Dermis lymphatic vessel endothelial cell (primary cell): ENCODE measurements at places on chromosomes 16 and 17. TPM values are rescaled to one million over a fixed set of nuclear protein-coding genes. Genes with fewer than 3 reads are reported as not detected.

Gene TEX19
- total RNA-seq: not detected in 2 replicates

Gene ZG16B
- 0.09 TPM in 1 of 2 replicates, not detected in the other for total RNA-seq

Gene TK2
- total RNA-seq: 32.4 and 36.3 TPM in 2 replicates

Gene BCO1
- total RNA-seq: not detected in 2 replicates

Gene PPP1R1B
- total RNA-seq: not detected in 2 replicates

Gene SDR42E2
- 0.17 and 0.43 TPM in 2 replicates for total RNA-seq

Gene DNAH9
- not detected in 2 replicates for total RNA-seq

Gene TMIGD1
- total RNA-seq: not detected in 2 replicates

Gene PPP1R27
- total RNA-seq: not detected in 2 replicates

Gene MYH13
- total RNA-seq: not detected in 2 replicates

Gene CRYBA1
- total RNA-seq: not detected in 2 replicates

Gene P2RX5
- 0.11 and 0.17 TPM in 2 replicates for total RNA-seq

Gene GPR139
- total RNA-seq: not detected in 2 replicates

Gene PDILT
- total RNA-seq: not detected in 2 replicates

Gene FOXN1
- not detected in 2 replicates for total RNA-seq

Gene PTX4
- 0.11 and 0.17 TPM in 2 replicates for total RNA-seq

Gene MARF1
- total RNA-seq: 12.6 and 16.8 TPM in 2 replicates

Gene STH
- not detected in 2 replicates for total RNA-seq

Gene FKBP10
- 134 and 149 TPM in 2 replicates for total RNA-seq

Gene MAZ
- total RNA-seq: 102 and 129 TPM in 2 replicates

Gene NOTUM
- under 0.01 TPM in 1 of 2 replicates, not detected in the other for total RNA-seq

Gene SPATA32
- total RNA-seq: under 0.01 TPM in 1 of 2 replicates, not detected in the other

Gene SALL1
- total RNA-seq: 0.11 TPM in 1 of 2 replicates, not detected in the other

Gene TP53TG3F
- not detected in 2 replicates for total RNA-seq

Gene ENPP7
- not detected in 2 replicates for total RNA-seq

Gene RSPRY1
- total RNA-seq: 39.3 and 44.0 TPM in 2 replicates

Gene TMEM92
- total RNA-seq: 0.17 TPM in 1 of 2 replicates, not detected in the other

Gene MT3
- not detected in 2 replicates for total RNA-seq

Gene MILR1
- total RNA-seq: 0.52 and 0.76 TPM in 2 replicates

Gene MMP15
- 3.8 and 5.6 TPM in 2 replicates for total RNA-seq

Gene KRT33B
- not detected in 2 replicates for total RNA-seq

Gene NKD1
- under 0.01 TPM in 1 of 2 replicates, not detected in the other for total RNA-seq

Gene BCL6B
- total RNA-seq: 39.0 and 76.2 TPM in 2 replicates

Gene PIRT
- not detected in 2 replicates for total RNA-seq

Gene TVP23A
- total RNA-seq: not detected in 2 replicates

Gene SRP68
- 27.1 and 27.3 TPM in 2 replicates for total RNA-seq

Gene APOBR
- under 0.01 TPM in 2 replicates for total RNA-seq

Gene CAPNS2
- total RNA-seq: 0.09 and 0.11 TPM in 2 replicates

Gene FSCN2
- total RNA-seq: 0.26 and 0.54 TPM in 2 replicates

Gene SRR
- 12.2 and 15.0 TPM in 2 replicates for total RNA-seq

Gene PPL
- 2.5 and 3.2 TPM in 2 replicates for total RNA-seq

Gene FOXJ1
- under 0.01 TPM in 1 of 2 replicates, not detected in the other for total RNA-seq

Gene HOXB6
- 1.7 and 4.8 TPM in 2 replicates for total RNA-seq
